Adipose tissue (tissue), 3 donors: ENCODE measurements at places on chromosomes 3 and 15. TPM values are rescaled to one million over a fixed set of nuclear protein-coding genes. Genes with fewer than 3 reads are reported as not detected.

The SLC9C1 gene
- polyA plus RNA-seq: not detected

The LRRK1 gene
- polyA plus RNA-seq: 5.9 TPM

The THBS1 gene
- polyA plus RNA-seq: 868 TPM

The SKOR1 gene
- 0.40 TPM for polyA plus RNA-seq

The LYZL4 gene
- polyA plus RNA-seq: not detected

The CCRL2 gene
- polyA plus RNA-seq: 0.67 TPM

The RFTN1 gene
- polyA plus RNA-seq: 46.0 TPM

The C3orf70 gene
- 0.23 TPM for polyA plus RNA-seq

The CFAP91 gene
- 5.0 TPM for polyA plus RNA-seq
